ENCODE measurements at places on chromosomes 3 and 15.

DNA sequence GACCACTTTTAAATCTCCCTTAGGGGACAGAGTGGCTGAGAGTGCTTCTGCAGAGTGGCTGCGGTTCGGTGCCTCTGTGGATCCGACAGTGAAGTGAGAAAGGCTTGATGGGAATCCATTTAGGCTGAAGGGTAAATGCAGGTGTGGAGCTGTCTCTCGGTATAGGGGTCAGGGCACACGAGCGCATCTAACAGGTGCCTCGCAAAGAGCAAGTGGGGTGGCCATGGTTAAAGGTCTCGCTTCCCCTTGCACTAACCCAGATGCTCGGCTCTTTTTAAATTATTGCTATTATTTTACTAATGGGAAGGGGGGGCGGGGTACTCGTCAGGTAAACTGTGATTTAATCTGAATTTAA is 598 bp upstream of the GJD2 start:
- no peak for DNase-seq
- peaks cover 82% of the 10 kb centered on the region for H3K27me3 ChIP-seq
- no peaks in the 10 kb centered on the region for H3K36me3 ChIP-seq
- H3K4me3 ChIP-seq, result no peak overlapping the region

- no peak overlapping the region for H3K27ac ChIP-seq
- H3K4me3 ChIP-seq, result no peak overlapping the region
- DNase-seq, result no peak
These were observed 185.2 kb upstream of the TSC22D2 start for GRCh38 chr3:150222691-150223489.

DNA sequence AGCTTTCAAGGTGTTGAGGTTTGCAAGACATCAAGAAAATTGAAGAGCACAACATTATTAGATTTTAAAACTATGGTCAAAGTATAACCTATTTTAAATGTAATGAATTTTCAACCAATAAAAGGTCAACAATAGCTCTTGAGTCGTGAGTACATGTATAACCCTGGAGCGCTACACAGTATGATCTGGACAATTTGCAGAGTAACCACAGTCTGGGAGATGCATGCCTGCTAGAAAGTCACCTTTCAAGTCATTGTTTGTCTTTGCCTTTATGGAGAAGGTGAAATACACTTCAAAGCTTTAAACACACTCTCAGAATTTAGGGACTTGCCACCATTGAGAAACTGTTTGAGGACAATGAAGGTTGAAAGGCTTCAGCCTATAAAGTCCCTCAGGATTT is 112.6 kb upstream of the ALCAM start:
- H3K27me3 ChIP-seq, result no peaks in the 10 kb centered on the region
- no peak overlapping the region for H3K27ac ChIP-seq
- H3K4me1 ChIP-seq, result no peaks in the 10 kb centered on the region
- no peak for DNase-seq
- H3K4me3 ChIP-seq, result no peak overlapping the region

DNA sequence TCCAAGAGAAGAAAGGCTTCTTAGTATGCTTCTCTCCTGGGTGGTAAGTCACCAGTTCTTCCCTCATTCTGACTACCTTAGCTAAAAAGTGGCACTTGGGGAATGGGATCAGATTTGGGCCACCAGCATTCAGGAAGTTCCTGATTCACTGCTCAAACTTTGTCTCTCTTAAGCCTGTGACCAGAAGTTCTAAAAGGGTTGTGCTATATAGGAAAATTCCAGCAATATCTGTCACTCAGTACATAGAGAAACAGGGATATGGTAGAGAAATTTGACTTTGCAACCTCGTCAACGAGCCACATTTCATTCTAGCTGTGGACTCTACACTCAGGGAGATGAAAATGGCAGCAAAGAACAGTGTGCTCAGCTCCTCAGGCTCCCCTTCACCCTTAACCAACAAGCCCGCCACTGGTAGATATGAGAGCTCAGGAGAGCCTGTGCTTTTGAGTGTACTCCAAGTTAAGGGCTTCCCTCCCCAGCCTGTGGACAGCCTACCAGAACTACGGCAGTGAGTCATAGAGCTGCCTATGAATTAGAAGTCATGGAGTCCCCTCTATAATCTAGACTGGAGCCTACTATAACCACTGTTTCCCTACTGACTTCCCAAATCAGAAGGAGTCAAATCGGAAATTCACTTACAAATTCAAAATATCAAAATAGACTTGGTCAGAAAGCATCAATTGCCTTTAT is 52.6 kb upstream of the MYO5C start:
- no peak for DNase-seq
- H3K27ac ChIP-seq, result peak overlapping the region; percentile 17
- H3K36me3 ChIP-seq, result peaks cover 50% of the 10 kb centered on the region
- H3K4me3 ChIP-seq, result no peak overlapping the region
- H3K27me3 ChIP-seq, result no peaks in the 10 kb centered on the region
- H3K4me1 ChIP-seq, result peaks cover 6% of the 10 kb centered on the region

GRCh38 chr3:189748046-189748445 is 116.9 kb downstream of the TP63 start:
- H3K27me3 ChIP-seq, result no peaks in the 10 kb centered on the region
- DNase-seq, result no peak
- H3K4me1 ChIP-seq, result no peaks in the 10 kb centered on the region
- H3K36me3 ChIP-seq, result no peaks in the 10 kb centered on the region
- no peak overlapping the region for H3K4me3 ChIP-seq
- no peak overlapping the region for H3K27ac ChIP-seq

DNA sequence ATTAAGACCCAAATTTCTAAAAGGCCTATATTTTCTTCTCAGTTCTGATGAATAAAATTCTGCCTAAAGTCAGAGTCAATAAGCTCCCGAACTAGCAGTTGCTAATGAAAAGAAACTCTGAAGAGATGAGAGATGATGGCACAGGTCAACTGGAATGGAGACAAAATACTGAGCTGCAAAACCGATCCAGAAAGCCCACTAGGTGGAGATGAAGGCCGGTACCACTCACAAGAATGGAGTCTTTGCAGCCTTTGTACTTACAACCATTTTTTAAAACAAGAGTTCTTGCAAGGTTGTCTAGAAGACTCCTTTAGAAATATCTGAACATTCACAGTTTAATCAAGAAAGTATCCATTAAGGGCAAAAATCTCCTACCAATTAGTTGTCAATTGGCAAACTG is 119.9 kb upstream of the TJP1 start:
- H3K4me1 ChIP-seq, result no peaks in the 10 kb centered on the region
- H3K36me3 ChIP-seq, result no peaks in the 10 kb centered on the region
- no peak overlapping the region for H3K27ac ChIP-seq
- no peak for DNase-seq

DNA sequence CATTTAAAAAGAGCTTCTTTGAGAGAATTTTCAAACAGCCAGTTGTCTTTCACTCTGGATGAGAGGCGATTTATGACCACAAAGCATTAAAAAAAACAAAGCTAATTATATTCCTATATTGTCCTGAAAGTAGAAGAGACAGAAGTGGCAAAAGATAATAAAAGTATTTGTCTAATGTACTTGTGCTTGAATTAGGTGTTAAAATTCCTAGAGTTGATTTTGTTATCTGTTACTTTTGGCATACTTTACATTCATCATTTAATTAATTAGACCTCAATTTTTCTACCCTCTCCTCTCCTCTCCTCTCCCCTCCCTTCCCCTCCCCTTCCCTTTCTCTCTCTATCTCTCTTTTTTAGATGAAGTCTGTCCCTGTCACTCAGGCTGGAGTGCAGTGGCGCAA is 635.1 kb upstream of the ZNF385D start:
- no peaks in the 10 kb centered on the region for H3K4me1 ChIP-seq
- H3K27ac ChIP-seq, result no peak overlapping the region
- no peak overlapping the region for H3K4me3 ChIP-seq
- no peaks in the 10 kb centered on the region for H3K36me3 ChIP-seq

- H3K27me3 ChIP-seq, result no peaks in the 10 kb centered on the region
- DNase-seq, result no peak
- H3K4me3 ChIP-seq, result no peak overlapping the region
These were observed 31.6 kb upstream of the ABHD10 start for GRCh38 chr3:111947231-111947630.

GRCh38 chr3:67524046-67524445 is 130.4 kb downstream of the SUCLG2 start:
- DNase-seq, result no peak
- no peak overlapping the region for H3K4me3 ChIP-seq
- H3K4me1 ChIP-seq, result peaks cover 10% of the 10 kb centered on the region
- H3K27me3 ChIP-seq, result no peaks in the 10 kb centered on the region

DNA sequence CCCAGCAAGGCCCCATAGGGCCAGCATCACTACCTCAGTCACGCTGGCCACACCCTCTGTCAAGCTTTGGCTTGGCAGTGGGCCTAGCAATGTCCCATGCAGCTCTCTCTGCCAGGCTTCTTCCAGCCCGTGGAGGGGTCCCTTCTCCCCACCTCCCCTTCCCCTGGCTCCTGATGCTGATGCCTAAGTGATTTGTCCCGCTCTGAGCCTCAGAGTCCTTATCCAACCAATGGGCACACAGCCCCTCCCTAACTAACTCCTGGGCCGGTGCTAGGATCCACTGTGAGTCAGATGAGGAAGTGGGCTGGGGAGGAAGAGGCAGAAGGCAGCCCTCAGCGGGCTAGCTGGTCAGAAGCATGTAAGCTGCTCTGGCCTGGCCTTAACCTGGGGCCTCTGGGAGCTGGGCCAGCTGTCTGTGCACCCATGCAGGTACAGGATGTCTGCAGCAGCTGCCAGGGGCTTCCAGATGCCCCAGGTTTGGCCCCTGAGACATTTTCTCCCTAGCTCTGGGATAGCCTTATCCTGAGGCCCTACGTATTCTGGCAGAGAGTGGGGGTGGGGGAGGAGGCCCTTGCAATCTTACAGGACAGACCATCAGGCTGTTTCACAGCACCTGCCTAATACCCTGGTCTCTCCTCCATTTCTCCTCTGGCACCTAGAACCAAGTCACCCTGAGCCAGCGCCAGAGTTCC is 740 bp upstream of the ZBTB47 start:
- peak overlapping the region; percentile 74 for H3K4me3 ChIP-seq
- DNase-seq, result no peak
- peaks cover 3% of the 10 kb centered on the region for H3K27me3 ChIP-seq

GRCh38 chr15:49045751-49046219 is 461 bp downstream of the SECISBP2L start:
- peak overlapping the region; percentile 90 for H3K27ac ChIP-seq
- peaks cover 12% of the 10 kb centered on the region for H3K36me3 ChIP-seq
- H3K27me3 ChIP-seq, result no peaks in the 10 kb centered on the region
- no peak for DNase-seq
- peak overlapping the region; percentile 91 for H3K4me3 ChIP-seq
- peaks cover 35% of the 10 kb centered on the region for H3K4me1 ChIP-seq

- peaks cover 6% of the 10 kb centered on the region for H3K4me1 ChIP-seq
- H3K27me3 ChIP-seq, result no peaks in the 10 kb centered on the region
- DNase-seq, result no peak
- no peak overlapping the region for H3K27ac ChIP-seq
These were observed 54.6 kb downstream of the LPP start for GRCh38 chr3:188208516-188208981.

GRCh38 chr3:167740961-167741587 is 5.6 kb downstream of the SERPINI1 start:
- H3K36me3 ChIP-seq, result no peaks in the 10 kb centered on the region
- H3K4me1 ChIP-seq, result peaks cover 23% of the 10 kb centered on the region
- DNase-seq, result no peak
- H3K27me3 ChIP-seq, result no peaks in the 10 kb centered on the region
- no peak overlapping the region for H3K4me3 ChIP-seq
- H3K27ac ChIP-seq, result no peak overlapping the region

- no peaks in the 10 kb centered on the region for H3K36me3 ChIP-seq
- H3K27me3 ChIP-seq, result peaks cover 5% of the 10 kb centered on the region
- DNase-seq, result no peak
- no peaks in the 10 kb centered on the region for H3K4me1 ChIP-seq
- no peak overlapping the region for H3K4me3 ChIP-seq
- no peak overlapping the region for H3K27ac ChIP-seq
These were observed 148.5 kb upstream of the CTDSPL start for GRCh38 chr3:37712918-37713817.

- no peak for DNase-seq
- H3K4me3 ChIP-seq, result no peak overlapping the region
- H3K4me1 ChIP-seq, result no peaks in the 10 kb centered on the region
- no peak overlapping the region for H3K27ac ChIP-seq
- H3K27me3 ChIP-seq, result no peaks in the 10 kb centered on the region
- H3K36me3 ChIP-seq, result no peaks in the 10 kb centered on the region
These were observed 7.7 kb downstream of the CAPN3 start for GRCh38 chr15:42367041-42367440.

DNA sequence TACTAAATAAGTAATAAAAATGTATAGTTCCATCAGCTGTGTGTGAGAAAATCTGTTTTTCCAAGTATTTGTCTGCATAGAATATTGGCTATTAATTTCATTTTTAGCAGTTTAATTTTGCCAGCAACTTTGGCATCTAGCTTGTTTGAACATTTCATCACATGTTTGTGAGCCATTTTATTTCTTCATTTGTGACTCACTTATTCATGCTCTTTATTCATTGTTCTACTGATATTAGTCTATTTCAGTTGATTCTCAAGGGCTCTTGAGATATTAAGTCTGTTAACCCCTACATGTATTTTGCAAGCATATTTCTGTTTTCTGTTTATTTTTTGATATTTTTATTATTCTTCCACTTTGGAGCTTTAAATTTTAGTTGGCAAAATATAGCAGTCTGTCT is 74.0 kb upstream of the PHLDB2 start:
- H3K27me3 ChIP-seq, result no peaks in the 10 kb centered on the region
- H3K4me1 ChIP-seq, result no peaks in the 10 kb centered on the region
- no peak overlapping the region for H3K4me3 ChIP-seq
- no peak for DNase-seq

DNA sequence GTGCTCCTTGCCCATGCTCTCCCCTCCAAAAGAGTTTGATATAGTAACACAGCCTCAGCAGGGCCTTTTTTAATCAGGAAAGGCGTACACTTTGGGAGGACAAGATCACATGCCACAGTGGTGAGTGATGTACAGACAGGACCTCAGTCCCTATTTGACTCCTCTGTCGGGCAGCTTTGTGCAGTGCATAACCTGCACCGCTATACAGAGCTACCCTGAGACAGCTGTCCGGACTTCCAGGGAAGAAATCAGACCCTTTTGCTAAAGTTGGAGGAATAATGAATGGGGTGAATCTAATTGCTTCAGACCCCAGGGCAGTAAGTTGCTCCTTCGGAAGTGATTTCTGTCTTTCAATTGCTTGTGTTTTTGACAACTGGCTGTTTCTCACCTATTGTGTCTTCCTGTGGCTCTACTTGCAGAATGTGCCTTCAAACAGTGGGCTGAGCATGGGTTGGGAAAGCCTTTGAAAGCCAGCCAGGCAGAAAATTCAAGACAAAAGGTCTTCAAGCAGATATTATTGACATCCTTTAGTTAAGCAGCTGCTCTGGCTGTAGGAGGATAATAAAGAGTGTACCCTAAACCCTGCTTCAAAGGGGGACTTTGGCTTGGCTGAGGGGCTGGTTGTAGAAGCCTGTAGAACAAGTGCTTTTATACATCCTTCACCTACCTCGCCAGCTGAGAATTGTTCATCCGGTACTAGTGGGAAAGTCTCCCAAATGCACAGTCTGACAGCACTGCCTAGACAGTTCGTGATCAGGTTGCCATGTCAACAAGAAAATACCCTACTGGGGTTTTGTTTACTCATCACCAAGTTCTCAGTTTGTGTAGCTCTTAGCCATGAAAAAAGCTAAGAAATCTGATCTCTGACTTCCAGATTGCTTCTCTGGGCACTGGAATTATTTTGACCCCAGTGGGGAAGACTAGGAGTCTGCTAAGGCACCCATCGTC is 35.1 kb downstream of the SNTN start:
- no peaks in the 10 kb centered on the region for H3K4me1 ChIP-seq
- H3K27ac ChIP-seq, result no peak overlapping the region
- no peaks in the 10 kb centered on the region for H3K36me3 ChIP-seq
- no peaks in the 10 kb centered on the region for H3K27me3 ChIP-seq

- no peak for DNase-seq
- peaks cover 9% of the 10 kb centered on the region for H3K27me3 ChIP-seq
- no peak overlapping the region for H3K4me3 ChIP-seq
- H3K36me3 ChIP-seq, result no peaks in the 10 kb centered on the region
These were observed 17.4 kb downstream of the PTPRG start for GRCh38 chr3:61578667-61579367.
